RWPE1 (cell line): ENCODE measurements at places on chromosomes 16 and 17.

DNA sequence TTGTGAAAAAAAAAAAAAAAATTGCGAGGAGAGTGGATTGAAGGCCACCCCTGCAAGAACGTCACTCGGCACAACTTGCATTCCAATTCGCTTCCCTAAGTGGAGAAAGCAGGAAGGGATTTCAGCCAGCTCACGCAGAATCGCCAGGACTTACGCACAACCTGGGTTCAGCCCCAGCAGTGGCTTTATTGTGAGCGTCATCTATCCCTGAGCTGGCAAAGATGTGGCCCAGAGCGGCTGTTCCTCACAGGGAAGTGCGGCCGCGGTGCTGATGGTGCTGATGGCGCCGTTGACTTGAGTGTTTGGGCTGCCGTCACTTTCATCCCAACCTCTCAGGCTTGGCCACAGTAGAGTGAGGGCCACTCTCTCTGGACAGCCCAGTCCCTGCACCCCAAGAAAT is 197.6 kb downstream of the NTN1 start:
- DNase-seq, result no peak

- DNase-seq, result no peak
Measured at GRCh38 chr17:11493936-11494335, 104.3 kb upstream of the DNAH9 start.

DNA sequence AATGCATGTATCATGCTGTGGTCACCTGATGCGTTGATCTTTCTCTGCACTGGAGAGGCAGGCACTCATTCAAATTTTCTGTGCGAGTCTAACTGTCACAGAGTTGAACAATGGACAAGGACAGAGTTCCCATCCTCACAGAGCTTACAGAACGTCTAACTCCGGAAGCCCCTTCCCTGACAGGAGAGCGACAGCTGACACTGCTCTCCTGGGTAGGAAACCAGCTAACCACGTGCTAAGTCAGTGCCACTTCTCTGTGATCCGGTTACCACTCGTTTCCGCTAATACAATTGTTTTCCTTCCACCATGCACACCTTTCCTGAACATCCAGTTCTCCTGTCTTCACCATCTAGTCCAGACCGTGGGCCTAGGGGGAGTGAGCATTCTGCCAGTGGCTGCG is 11.3 kb downstream of the KLHDC4 start:
- no peak for DNase-seq

DNA sequence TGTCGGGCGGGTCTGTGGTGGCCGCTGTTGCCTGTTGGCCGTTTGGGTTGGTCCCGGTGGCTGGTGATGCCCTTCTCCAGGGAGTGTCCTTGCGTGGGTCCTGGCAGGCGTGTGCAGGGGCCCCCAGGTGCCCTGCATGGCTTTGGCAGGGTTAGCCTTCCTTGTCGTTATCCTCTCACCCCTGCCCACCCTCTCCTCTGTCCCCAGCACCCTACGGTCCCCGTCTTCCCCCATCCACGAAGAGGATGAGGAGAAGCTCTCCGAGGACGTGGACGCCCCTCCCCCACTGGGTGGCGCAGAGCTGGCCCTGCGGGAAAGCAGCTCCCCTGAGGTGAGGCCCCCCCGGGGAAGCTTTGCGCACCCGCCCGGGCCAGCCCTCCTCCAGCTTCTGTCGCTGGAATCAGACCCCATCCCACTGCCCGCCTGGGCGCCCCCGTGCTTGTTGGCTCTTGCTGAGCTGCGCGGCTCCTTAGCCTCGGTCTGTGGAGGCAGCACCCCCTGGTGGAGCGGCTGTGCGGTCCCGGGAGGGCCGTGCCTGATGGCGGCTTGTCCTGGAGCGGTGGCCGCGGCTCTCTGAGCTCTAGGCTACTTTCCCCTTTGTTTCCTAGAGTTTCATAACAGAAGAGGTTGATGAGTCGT is 10.6 kb upstream of the NUDT16L1 start:
- DNase-seq, result no peak

- DNase-seq, result peak; percentile 23
Measured at GRCh38 chr17:37742116-37742761, 2.6 kb downstream of the HNF1B start.

DNA sequence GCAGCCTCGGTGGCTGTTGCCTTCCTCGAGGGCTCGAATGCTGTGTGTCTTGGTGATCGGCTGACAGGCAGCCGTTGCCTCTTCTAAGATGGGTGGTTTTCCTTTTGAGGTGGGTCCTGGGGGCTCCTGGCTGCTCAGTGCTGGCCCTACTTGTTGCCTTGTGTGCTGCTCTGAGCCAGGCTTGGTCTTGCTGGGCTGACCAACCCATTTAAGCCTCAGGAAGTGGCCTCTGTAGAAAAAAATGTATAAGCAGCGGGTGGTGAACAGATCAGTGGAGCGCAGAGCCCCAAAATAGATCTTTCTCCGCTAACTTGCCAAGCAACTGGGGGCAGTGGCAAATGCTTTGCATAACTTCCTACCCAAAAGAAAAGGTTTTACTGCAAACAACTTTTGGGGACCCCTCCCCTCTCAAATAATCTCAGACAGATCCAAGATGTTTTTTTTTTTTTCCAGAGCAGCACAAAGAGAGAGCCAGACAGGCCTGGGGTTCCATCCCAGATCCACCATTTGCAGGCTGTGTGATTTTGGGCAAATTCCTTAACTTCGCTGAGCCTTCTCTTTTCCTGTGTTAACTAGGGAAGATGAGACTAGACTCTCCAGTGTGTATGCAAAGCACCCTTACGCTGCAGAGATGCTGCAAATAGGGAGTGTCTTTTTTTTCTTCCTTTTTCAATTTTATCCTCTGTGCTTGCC is 42.5 kb downstream of the PLCG2 start:
- DNase-seq, result no peak
